GM12878 (cell line): ENCODE measurements at places on chromosomes 7 and 10. TPM values are rescaled to one million over a fixed set of nuclear protein-coding genes. Genes with fewer than 3 reads are reported as not detected.

DNA sequence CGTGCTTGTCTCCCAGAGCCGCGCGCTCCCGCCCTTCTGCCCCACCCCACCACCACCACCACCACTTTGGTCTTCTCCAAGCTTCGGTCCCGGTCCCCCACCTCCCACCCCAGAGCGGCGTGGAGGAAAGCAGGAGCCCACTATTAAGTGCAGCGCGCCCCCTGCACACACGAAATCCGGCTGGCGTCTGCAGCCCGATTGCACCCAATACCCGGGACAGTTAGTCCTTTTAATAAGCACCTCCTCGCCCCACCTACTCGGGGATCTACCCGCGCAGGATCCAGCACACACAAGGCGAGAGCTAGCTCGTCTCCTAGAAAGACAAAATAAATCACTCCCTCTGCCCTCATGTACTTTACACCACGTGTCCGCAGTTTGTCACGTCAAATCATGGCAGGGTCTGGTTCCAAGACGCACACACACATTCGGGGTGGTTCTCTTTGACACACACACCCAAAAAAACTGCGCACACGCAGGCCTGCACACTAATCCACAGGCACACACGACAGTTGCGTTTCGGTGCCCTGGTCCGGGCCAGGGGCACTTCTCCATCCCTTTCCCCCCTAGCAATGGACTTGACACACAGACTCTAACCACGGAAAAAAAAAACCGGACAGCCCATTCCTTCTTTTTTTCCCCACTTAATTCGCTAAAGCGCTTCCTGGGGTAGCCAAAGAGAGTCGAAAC is 1.6 kb downstream of the SFMBT2 start:
- DNase-seq, result peak; percentile 51

- DNase-seq, result no peak
Observed at GRCh38 chr7:33776788-33777187, 128.6 kb upstream of the BMPER start.

DNA sequence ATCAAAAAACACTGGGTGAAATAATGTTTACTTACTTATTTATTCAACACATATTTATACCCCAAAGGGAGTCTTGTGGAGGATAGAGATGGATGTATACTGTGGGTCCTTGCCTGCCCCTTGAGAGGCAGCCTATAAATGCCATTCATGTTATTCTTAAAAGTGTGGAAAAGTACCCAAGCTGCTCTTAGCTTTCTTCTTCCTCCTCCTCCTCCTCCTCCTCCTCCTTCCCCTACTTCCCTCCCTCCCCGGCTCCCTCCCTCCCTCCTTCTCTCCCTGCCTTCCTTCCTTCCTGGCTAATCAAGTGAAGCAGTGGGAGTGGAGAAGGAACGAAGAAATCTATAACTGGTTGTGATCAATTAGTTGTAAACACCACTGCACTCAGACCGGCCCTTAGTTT is 21.2 kb upstream of the IGF2BP3 start:
- no peak for DNase-seq

TAS2R41 gene
- not detected in 2 replicates for polyA plus RNA-seq

INA gene
- 0.11 and 0.14 TPM in 2 replicates for polyA plus RNA-seq

OPN4 gene
- not detected in 2 replicates for polyA plus RNA-seq

DNA sequence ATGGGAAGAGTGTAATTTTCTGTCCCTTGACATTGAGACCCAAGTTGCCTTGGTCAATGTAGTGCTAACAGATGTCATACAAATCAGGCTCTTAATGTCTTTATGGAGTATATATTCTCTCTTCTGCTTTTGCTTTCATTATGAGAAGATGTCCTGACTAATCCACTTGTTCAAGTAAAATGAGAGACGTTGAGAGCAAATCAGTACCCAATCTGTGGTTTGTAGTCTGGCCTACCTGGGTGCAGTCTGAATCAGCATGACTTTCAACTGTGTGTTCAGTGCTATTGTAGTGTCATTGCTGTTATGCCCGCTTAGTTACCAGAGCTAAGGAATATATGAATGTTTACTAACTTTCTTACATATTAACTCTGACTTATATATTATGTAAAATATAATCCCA is 612.4 kb downstream of the ANKRD7 start:
- peak; percentile 45 for DNase-seq
